ENCODE measurements at places on chromosomes 6 and 20. TPM values are rescaled to one million over a fixed set of nuclear protein-coding genes. Genes with fewer than 3 reads are reported as not detected.

GRCh38 chr20:19231359-19232035 is 19.1 kb downstream of the SLC24A3 start:
- no peaks in the 10 kb centered on the region for H3K27me3 ChIP-seq
- no peak overlapping the region for H3K27ac ChIP-seq
- no peak overlapping the region for H3K4me3 ChIP-seq
- H3K36me3 ChIP-seq: no peaks in the 10 kb centered on the region
- H3K4me1 ChIP-seq: no peaks in the 10 kb centered on the region

DNA sequence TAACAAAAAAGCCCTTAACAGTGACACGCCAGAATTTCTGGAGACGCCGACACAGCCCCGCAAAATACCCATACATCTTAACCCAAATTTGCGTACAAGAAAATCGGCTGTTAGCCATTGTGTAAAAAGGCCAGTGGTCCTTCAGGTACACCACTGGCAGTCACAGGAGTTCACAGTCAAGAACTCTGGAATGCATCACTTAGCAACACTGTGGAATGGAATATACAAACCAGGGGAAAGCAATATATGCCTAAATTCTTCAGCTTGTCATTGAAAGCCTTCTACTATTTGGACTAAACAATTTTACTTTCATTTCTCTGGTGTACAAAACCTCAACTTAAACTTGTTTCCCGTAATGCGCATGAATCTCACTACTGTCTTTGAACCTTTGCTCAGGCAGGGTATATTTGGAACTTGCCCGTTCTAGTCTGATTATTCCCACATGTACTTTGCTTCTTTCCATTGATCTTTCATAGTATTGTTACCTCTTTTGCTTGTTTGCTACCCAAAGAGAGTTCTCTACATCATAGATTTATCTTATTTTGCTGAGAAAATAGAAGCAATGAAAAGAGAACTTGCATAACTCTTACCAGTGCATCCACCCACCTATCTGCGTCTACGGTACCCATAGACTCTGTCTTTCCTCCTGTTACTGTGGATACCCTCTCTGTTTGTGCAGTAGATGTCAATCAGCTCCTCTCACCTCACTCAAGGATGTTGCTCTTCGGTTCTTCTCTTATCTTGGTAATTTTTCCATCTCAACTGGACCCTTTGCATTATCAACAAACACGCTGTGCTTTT is at the start of gene ARMH2:
ARMH2 (minus strand) TSS at position 178 of the 801 bp plus-strand sequence; CDS start at position 118, 60 bp downstream.
- H3K36me3 ChIP-seq: no peaks in the 10 kb centered on the region
- no peak within 1 kb of the TSS for H3K27ac ChIP-seq
- no peaks in the 10 kb centered on the region for H3K27me3 ChIP-seq
- no peaks in the 10 kb centered on the region for H3K4me1 ChIP-seq

GRCh38 chr6:28653876-28654275 is 128.2 kb downstream of the GPX5 start:
- DNase-seq: no peak
- H3K27ac ChIP-seq: no peak overlapping the region
- H3K27me3 ChIP-seq: no peaks in the 10 kb centered on the region
- H3K36me3 ChIP-seq: no peaks in the 10 kb centered on the region

Gene BPIFB4
- not detected for total RNA-seq

GRCh38 chr6:149934249-149935156 is 7.3 kb upstream of the ULBP2 start:
- DNase-seq: peak; percentile 54
- no peak overlapping the region for H3K27ac ChIP-seq
- peaks cover 10% of the 10 kb centered on the region for H3K4me1 ChIP-seq
- H3K4me3 ChIP-seq: no peak overlapping the region
- peaks cover 96% of the 10 kb centered on the region for H3K27me3 ChIP-seq
- no peaks in the 10 kb centered on the region for H3K36me3 ChIP-seq

Gene MAS1L
- total RNA-seq: not detected

Gene ADTRP
- total RNA-seq: not detected

DNA sequence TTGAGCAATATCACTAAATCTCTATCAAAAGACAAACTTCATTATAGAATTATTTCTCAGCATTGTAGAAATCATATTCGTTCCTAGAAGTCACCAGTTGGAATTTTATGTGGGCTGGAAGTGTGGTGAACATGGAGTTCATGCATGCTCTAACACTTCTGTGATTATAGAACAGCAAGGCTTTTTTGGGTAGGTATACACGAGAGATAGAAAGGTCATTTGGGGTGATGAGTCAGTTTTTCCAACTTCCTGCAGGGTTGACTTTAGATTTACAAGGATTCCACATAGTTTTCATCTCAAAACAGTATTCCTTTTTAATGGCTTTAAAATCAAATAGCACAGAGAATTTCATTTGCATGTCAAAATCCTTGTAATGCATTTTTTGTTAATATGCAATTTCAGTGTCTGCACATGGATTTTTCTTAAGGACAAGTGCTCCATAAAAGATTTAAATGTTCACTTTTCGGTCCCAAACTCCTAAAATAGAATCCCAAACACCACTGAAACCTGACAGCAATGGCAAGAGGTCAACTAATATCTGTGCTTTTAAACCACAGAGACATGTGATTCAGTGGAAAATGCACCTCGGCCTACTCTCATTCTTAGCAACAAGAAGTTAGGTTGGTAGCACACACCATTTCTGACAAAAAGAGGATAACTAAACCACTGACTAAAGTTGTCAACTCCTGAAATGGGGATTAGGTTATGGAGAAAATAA is 211.0 kb downstream of the MOXD1 start:
- no peak for DNase-seq
- H3K27me3 ChIP-seq: no peaks in the 10 kb centered on the region
- H3K27ac ChIP-seq: peak overlapping the region; percentile 61
- H3K36me3 ChIP-seq: no peaks in the 10 kb centered on the region
- no peaks in the 10 kb centered on the region for H3K4me1 ChIP-seq

DNA sequence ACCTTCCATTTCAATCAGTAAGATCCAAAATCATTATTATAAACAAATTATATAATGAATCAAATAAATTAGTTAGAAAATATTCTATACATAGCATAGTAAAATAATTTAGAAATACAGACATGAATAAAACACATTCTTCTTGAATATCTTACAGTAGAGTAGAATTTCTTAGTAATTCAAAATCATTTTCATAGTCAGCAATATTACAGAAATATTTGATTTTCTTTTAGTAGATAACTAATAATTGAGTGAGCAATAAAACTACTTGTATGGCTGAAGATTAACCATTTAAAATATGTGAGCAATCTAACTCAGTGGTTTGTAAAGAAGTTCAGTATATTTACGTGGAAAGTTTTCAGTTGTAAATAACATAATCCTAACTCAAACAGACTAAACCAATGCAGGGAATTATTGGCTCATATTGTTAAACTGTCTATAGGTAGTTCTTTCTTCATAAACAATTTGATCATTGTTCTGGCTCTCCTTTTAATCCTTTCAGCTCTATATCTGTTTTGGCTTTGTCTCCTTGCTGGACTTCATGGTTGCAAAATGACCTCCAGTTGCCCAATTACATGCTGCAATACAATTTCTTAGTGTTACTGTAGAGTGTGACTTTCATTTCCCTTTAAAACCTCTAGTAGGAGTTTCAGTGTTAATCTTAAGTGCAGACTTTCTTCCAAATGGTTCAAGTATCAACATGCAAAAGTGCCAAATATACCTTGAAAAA is 307.5 kb downstream of the EYS start:
- H3K4me3 ChIP-seq: no peak overlapping the region
- H3K4me1 ChIP-seq: no peaks in the 10 kb centered on the region
- DNase-seq: no peak

All from tibial nerve (tissue), 4 donors.